Stimulated activated CD8-positive, alpha-beta memory T cell treated with anti-CD3 and anti-CD28 coated beads, Interleukin-4, amount 100 ng/mL, for 4 hours (primary cell): ENCODE measurements at places on chromosomes 16 and 17.

DNA sequence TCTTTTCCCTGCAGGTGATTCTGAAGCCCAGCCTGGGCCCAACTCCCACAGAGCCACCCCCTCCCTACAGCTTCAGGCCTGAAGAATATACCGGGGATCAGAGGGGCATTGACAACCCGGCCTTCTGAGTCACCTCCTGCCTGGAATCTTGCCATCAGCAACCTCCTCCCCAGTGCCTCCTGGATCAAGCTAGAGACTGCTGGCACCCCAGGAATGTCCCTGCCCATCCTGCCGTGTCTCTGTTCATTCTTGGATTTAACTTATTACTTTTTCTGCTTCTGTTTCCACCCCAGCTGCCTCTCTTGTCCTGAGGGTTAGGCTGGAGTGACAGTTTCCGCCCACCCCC lies 4.9 kb downstream of the TMEM92 start:
- no peak for DNase-seq

GRCh38 chr16:30927789-30928378 lies 4.5 kb downstream of the FBXL19 start:
- DNase-seq = no peak

DNA sequence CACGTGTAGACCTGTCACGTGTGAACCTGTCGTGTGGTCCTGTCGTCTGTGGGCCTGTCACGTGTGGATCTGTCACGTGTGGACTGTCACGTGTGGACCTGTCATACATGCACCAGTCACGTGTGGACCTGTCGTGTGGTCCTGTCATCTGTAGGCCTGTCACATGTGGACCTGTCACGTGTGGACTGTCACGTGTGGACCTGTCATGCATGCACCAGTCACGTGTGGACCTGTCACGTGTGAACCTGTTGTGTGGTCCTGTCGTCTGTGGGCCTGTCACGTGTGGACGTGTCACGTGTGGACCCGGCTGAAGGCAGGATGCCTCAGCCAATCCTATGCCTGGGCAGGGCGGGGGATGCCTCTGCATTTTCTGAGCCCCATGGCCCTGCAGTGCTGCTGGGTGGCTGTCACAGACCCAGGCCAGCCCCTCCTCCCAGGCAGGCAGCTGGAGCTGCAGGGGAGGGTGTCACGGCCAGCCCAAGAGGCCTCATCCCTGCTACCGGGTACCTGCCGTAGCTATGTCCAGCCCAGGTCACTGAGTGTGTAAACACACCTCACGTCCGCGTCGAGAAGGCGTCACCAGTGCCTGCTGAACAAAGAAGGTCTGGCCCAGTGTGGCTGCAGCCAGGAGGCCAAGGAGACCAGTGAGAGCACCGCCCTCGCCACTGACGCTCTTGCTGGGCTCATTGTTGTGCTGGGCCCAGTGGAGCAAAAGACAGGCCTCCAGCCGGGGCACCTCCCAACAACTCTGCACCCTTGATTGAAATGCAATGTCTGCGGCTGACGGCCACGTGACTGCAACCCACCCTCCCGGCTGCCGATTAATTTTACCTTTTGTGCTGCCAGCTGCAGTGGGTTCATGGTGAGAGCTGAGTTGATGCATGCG lies 18.6 kb upstream of the ACSF3 start:
- DNase-seq = no peak

DNA sequence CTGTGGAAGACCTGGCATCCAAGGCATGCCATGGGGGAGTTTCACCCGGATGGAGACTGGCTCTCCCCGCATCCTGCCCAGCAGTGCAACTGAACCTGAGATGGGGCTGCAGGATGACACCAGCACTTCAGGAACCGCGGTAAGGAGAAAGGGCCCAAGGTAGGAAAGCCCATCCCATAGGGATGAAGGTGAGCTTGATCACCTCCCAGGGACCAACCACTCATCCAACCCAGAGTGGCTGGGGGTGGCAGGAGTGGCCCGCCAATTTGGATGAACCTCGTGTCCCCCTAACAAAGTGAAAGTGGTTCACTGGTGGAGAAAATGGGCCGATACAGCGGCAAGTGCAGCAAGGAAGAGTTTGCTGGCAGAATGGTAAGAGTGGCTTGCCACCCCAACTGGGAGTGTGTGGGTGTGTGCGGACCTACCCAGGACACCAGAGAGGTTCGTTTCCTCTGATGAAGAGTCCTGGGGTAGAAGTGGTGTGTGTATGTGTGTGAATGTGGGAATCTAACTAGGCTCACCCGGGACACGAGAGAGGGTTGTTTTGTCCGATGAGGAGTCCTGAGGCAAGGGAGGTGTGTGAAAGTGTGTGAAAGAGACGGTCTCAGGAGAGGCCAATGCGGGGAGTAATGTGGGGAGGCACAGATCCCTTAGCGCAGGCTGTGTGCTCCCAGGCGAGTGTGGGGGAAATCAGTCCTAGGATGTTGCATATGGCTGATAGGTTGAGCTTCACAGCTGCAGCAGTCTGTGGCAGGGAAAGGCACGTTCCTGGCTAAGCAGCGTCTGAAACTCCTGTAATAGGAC lies 22.6 kb downstream of the ACSM1 start:
- no peak for DNase-seq

DNA sequence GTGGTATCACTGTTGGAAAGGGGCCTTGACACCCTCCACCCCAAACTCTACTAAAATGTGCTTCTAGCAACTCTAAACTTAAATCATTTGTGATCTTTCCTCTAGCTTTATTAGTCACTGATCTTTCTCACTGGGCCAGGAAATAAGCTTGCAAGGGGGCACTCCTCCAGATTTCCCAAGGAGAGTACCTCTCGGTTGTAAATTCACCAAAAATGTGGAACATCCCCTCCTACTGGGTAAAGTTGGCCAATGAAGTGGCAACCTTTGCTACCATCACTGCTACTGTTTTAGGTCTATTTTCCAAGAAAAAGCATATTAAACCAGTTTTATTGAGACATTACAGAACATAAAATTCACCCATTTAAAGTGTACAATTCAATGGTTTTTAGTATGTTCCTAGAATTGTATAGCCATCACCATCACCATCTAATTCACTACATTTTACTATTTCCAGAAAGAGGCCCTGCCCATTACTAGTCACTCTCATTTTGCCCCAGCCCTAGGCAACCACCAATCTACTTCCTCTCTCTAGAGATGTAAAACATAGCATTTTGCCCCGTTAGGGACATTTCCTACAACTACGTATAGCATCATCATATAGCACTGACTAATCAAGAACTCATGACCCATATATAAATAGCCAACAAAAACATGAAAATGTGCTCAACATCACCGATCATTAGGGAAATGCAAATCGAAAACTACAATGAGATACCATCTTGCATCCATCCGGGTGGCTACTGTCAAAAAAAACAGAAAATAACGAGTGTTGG lies 44.6 kb upstream of the ADCY9 start:
- no peak for DNase-seq

DNA sequence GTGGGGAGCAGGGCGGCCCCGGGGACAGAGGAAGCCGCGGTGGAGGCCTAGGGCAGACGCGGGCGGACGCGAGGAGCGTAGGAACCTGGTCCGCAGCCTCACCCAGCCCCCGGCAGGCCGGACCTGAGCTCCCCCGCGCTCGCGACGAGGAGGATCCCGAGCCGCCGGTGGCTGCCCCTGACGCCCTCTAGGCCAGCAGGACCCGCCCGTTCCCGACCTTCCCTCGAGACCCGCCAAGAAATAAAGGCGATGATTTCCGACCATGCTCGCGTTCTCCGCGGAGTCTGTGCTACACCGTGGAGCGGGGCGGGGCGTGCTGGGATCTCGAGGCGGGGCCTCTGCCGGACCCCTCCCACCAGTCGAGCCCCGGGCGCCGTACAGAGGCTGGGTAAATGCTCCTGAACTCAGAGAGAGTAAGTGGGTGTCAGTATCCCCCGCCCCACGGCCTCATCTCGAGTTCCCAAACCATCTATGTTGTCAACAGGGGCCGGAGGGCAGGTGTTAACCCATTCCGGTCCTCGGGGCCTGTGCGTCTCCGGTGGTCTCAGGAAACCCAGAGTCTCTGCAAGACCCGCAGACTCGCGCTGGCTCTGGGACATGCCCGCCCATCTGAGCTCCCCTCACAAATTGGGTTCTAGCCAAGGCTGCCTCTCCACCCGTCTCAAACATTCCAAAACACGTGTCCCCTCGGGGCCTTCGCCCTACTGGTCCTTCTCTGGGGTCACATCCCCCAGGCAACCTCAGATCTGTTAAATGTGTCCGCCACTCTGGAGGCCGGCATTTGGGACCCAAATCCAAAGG lies 13.7 kb downstream of the SYCE1L start:
- peak; percentile 42 for DNase-seq

GRCh38 chr17:80826955-80827645 lies 164.5 kb upstream of the CHMP6 start:
- no peak for DNase-seq

- no peak for DNase-seq
These were observed 8.3 kb downstream of the WFDC1 start for GRCh38 chr16:84303023-84303422.
